ENCODE measurements at places on chromosomes 7 and 10.

DNA sequence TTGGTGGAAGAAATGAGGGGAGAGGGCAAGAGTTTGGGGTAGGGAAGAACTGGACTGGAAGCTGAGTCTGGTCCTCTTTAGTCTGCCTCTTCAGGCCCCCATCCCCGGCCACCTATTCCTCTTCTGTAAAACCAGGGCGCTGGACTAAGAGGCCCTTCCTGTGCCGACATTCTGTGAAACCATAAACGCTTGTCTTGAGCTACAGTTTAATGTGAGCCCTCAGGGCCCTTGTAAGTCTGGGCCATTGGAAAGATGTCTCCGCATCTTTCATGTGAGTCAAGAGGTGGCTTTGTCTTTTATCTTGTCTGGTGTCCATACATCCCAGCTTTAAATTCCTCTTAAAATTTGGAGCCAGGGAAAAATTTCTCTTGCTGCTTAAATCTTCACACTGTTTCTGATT, 90.6 kb downstream of the PLCE1 start:
- no peak for DNase-seq

DNA sequence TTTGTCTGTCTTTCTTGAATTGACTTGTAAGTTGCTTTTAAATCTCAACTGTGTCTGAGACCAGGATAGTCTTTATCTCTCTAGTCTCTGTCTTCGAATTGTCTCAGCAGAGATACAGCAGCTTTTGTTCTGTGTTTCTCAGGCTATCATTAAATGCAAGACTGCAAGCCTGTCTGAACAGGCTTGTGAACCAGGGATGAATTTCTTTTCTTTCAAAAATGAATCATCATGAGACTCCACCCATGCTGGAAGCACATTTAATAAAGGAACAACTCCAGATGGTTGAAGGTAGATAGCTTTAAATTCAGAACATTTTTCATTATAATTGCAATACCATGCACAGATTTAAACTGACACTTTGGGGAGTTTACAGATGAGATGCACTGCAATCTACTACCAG, 155.9 kb downstream of the SEC23IP start:
- DNase-seq, result no peak

- no peak for DNase-seq
Measured at GRCh38 chr10:32004161-32004591, 52.0 kb downstream of the KIF5B start.

DNA sequence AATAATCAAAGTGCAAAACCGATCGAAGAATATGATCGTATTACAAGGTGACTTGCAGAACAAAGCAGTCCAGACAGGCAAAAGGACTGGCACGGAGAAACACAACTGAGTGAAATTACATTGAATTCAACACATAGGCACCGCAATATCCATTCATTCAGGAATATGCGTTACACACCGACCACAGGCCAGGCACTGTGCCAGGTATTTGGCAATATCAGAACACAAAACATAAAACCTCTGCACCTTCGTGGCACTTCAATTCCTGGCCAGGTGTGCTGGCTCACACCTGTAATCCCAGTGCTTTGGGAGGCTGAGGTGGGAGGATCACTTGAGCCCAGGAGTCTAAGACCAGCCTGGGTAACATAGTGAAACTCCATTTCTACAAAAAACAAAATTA, 187.9 kb downstream of the DIP2C start:
- no peak for DNase-seq

Data from bone marrow (tissue), 2 donors.